ENCODE measurements at places on chromosomes 1 and 21.
A peak's percentile ranks its signal among the peaks of the same experiment; 100 is the strongest.

DNA sequence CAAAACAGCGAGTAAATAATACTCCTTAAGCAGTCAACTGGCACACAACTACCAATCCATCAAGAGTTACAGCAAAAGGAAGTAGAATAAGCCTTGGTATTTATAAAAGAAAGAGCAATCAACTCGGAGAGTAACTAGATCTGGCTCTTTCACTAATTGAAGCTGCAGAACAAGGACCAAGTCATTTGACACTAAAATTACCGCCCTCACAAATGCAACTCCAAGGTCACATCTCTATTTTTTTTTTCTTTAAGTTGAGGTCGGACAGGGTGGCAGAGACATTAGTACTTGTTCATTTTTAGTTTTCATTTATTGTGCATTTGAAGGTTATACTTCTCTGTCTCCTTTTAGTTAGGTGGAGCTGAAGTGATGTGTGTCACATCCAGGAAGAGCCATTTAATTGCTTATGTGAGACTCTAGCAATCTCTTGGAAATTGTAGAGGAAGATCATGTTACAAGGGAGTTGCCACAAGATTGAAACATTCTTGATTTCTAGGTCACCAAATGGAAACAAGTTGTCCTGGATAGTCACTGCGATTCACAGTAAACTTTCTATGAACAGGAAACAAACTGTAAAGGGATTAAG is 138.1 kb upstream of the ADAMTS5 start:
- no peak for DNase-seq

GRCh38 chr1:116693759-116694480 is 26.4 kb upstream of the IGSF3 start:
- no peak for DNase-seq

GRCh38 chr1:202998836-202999750 is 8.1 kb upstream of the TMEM183A start:
- peak; percentile 68 for DNase-seq

DNA sequence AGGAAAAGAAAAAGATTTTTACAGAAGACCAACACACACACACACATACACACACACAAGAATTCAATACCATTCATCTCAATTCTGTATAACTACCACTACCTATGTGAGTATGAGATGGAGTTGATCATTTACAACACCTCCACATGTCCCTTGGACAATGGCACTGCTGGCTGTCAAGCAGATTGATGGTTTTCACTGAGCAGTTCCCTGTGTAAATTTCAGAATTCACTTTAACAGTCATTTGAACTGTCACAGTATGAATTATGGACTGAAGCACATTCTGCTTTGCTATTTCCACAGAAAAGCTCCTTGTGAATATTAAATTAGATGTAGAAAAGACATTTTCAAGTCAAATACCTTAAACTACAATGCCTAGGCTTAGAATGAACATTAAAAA is 14.3 kb downstream of the KCNT2 start:
- DNase-seq = no peak

GRCh38 chr1:7302126-7302525 is 469.0 kb upstream of the VAMP3 start:
- no peak for DNase-seq

DNA sequence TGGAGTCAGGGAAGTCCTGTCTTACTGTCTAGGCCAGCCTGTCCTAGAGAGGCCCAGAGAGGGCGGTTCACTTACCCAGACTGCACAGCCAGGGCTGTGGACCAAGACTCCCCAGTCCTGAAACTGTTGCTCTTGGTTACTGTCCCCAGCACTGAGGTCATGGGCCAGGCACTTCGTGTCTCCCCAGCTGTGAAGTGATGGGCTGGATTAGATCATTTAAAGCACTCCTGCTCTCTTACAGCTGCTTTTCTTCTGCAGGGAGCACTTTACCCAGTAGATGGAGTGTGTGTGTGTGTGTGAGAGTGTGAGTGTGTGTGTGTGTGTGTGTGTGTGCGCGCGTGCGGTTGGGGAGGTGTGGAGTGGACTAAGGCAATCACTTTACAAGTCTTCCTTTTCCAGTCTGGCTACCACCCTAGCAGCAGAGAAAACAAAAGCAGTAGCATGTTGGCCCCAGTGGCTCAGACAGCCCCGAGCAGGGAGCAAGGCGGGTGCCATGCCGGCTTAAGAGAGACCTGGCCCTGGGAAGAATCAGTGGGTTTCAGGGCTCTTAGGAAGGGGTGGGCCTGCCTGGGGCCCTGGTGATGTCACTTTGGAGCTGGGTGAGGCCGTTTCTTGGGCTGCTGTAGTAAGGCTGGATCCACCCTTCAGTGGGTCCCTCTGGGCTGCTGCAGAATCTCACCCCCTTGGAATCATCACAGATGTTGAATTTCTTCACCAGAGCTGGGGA is 2.4 kb downstream of the SPSB1 start:
- no peak for DNase-seq

- DNase-seq = no peak
Measured at GRCh38 chr1:91022518-91022929, 689 bp upstream of the ZNF644 start.

DNA sequence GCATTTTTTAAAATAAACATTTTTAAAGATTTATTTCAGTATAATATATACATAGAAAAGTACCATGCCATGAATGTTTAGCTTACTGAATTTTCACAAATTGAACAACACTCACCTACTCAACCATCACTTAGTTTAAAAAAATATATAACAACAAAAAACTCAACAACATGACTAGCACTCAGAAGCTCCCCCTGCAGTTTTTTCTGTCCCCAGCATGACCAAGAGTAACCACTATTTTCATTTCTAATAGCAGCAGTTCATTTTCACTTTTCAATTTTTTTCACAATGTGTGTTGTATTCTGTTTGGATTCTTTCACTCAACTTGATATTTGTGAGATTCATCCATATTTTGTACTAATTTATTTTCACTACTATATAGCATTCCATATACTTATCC is 162.3 kb upstream of the POGK start:
- no peak for DNase-seq

- no peak for DNase-seq
Measured at GRCh38 chr1:70290218-70290617, 64.3 kb downstream of the ANKRD13C start.

DNA sequence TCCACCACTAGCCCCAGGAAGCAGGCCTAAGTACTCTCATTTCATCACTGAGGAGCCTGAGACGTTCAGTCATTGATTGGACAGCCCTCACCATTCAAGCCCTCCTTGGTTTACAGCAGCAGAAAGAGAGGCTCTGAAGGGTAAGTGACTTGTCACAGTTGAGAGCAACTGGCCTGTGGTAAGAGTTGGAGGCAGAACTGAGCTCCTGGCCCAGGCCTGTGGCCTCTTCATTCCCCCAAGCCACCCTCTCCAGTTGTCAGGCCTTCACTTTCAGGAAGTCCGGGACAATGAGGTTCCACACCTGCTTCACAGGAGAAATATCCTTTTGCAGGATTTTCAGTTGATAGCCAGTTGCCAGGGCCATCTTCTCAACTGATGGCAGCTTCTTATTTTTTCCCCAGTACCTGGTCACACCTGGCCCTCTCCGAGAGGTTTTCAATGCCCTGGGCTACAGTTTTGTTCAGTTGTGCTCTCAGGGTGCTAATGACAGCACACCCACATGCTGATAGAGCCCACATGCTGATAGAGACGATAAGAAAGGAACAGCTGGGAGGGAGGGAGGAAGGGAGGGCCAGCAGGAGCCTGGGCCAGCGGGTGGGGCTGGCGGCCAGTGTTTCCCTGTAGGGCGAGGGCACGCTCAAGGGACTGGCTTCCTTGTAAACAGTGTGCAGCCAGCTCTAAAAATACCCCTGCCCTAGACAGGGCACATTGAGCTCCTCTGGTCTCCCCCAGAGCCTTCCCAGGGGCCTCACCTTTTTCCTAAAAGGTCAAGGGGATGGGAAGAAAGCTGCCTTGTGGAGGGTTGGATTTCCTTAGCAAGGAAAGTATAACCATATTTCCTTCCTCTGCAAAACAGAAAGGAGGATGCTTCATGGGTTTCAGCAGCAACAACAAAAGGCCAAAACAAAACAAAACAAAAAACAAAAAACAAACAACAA is 112.7 kb upstream of the JUN start:
- no peak for DNase-seq

DNA sequence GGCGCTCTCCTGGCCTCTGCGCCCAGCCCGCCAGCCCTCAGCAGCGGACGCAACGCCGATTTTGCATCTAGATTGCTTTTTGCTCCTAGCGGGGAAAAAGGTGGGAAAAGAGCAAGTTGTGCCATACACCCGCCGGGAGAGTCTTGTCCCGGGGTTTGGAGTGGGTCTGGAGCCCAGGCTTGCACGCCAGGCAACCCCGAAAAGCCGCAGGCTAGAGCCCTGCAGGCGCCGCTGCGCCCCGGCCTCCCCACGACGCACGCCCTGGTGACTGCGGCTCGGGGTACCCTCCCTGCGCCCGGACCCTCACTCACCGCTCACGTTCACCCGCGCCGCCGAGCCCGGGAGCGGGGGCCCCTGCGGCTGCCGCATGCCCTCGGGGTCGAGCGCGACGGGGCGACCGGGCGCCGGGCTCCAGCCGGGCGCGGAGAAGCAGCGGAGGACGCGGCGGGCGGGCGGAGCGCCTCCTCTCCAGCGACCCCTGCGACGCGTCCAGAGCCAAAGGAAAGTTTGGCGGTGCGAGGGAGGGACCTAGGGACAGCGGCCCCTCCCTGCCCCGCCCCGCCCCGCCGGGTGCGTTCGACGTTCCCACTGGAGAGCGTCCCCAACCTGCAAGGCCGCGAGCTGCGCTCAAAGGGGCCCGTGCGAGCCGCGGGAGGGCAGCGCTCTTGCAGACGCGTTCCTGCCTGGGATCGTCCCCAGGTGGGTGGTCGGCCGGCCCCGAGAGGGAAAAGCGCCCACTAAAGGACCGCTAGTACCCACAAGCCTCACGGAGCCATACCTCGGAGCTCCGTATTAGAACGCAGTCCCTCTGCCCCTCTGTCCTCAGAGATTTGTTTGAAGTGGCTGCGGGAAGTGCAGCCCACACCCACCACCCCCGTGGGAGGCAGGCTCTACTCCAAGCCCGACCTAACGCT is at the start of gene LPAR3:
Gene LPAR3 (minus strand): TSS at position 502 of the 914 bp plus-strand sequence. CDS start 27,086 bp downstream, outside the sequence.
- peak; percentile 16 for DNase-seq

DNA sequence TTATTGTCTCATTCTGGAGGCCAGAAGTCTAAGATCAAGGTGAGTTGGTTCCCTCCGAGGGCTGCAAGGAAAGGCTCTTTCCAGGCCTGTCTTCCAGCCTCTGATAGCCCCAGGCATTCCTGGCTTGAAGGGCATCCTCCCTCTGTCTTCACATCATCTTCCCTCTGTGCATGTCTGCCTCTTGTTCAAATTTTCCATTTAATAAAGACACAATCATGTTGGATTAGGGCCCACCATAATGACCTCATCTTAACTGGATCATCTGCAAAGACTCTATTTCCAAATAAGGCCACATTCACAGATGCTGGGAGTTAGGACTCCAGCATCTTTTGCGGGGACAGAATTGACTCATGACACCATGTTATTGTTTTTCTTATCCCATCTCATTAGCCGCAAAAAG is 24.5 kb downstream of the HUNK start:
- DNase-seq = no peak

DNA sequence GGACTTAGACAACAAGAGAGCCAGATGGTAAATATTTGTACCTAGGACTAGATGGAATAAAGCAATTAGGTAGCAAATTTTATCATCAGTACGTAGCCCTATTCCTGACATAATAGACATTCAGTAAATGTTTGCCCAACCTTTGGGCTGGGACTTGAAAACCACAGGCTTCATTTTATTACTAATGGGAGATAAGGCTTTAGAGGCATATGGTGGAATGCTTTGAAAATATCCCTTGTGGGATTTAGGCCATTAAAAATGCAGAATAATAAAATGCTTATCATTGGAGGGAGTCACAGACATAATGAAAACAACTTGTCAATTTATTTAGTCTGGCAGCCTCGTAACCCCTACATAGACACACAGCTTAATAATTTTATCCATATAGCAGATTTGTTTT is 296.1 kb upstream of the SPAG17 start:
- DNase-seq = no peak

DNA sequence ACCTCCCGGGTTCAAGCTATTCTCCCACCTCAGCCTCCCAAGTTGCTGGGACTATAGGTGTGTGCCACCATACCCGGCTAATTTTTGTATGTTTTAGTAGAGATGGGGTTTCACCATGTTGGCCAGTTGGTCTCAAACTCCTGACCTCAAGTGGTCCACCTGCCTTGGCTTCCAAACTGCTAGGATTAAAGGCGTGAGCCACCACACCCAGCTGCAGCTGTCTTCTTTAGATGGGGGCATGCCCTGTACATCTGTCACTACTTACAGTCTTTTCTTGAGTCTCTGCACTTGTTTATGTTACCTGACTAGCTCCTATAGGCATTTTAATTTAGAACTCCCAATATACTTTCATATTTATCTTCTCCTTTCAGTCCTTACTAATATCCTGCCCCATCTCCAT is 64.2 kb downstream of the SELENOF start:
- DNase-seq = no peak

DNA sequence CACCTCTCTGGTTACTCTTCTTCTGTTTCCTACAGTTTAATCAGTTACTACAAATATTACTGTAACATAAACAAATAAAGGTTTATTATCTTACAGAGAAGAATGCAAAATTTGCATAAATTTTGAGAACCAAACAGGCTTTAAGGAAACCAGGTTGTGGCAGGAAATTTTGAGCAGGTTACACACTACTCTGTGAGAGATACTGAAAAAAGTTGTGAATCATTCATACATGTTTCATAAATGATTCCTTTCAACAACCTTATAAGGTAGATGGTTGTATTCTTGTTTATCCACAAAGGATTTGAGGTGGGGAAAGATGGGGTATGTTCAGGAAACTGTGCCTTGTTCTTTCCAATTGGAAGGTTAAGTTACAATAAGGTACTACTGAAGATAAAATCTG is 58.6 kb downstream of the MAST2 start:
- no peak for DNase-seq

GRCh38 chr1:14031461-14031860 is 331.5 kb downstream of the PRDM2 start:
- no peak for DNase-seq

DNA sequence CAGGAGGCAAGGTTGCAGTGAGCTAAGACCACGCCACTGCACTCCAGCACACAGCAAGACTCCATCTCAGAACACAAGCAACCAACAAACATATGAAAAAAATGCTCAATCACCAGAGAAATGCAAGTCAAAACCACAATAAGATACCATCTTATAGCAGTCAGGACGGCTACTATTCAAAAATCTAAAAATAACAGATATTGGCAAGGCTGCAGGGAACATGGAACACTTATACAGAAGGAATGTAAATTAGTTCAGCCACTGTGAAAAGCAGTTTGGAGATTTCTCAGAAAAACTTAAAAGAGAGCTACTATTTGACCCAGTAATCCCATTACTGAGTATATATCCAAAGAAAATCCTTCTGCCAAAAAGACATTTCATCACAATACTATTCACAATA is 27.6 kb upstream of the POGK start:
- no peak for DNase-seq

DNA sequence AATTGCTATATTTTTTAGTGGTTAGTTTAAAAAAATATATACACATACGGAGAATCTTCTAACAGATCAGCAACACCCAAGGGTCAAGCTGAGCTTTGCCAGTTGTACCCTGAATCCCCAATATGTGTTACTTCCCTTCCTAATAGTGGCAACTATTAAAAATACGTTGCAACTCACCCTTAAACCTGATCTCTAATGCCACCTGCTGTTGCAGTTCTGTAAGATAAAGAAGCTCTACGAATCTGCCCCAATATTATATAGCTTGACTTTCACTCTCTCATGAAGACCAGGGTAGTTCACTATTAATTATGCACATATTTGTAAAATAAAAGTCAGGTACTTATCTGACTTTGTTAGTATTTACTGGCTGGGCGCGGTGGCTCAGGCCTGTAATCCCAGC is 58.4 kb downstream of the ASH1L start:
- DNase-seq = no peak

GRCh38 chr1:18875107-18875795 is 15.8 kb upstream of the TAS1R2 start:
- DNase-seq = peak; percentile 65

- DNase-seq = no peak
Measured at GRCh38 chr1:230684146-230684545, 29.8 kb downstream of the AGT start.

Measured in activated CD4-positive, alpha-beta T cell treated with anti-CD3 and anti-CD28 coated beads, Interleukin-2, amount 50 U/mL, for 1 hour (primary cell).